ENCODE measurements at places on chromosomes 1 and 21. TPM values are rescaled to one million over a fixed set of nuclear protein-coding genes. Genes with fewer than 3 reads are reported as not detected.

GRCh38 chr1:222382171-222382570 lies 165.7 kb downstream of the HHIPL2 start:
- no peak for DNase-seq

MYOG gene
- not detected for total RNA-seq

DNA sequence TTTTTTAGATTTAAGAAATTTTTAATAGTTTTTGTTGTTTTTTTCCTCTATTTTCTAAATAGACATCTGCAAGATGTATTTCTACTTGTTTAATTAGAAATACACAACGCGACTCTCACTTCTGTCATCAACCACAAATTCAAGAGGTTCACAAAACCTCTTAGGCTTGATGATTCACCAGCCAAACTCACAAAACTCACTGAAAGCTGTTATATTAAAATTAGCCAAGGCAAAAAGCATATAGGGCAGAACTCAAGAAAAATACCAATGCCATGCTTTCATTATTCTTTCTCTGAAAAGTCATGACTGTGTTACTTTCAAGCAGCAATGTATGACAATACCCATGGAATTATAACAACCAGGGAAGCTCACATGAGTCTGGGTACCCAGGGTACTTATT lies 487.0 kb upstream of the RGS18 start:
- DNase-seq: no peak

- DNase-seq: peak; percentile 79
Observed at GRCh38 chr1:6259491-6260362, 1.2 kb downstream of the GPR153 start.

DNA sequence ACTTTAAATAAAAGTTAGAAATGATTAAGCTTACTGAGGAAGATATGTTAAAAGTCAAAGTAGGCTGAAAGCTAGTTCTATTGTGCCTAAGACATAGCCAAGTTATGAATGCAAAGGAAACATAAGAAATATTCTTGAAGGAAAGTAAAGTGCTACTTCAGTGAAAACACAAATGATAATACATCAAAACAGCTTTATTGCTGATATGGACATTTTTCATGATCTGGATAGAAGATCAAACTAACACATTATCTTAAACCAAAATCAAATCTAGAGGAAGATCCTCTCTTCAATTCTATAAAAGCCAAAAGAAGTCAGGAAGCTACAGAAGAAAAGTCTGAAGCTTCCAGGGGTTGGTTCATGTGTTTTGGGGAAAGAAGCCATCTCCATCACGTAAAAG lies 545.9 kb downstream of the COL11A1 start:
- no peak for DNase-seq

CFHR5 gene
- total RNA-seq: not detected

SPATA45 gene
- not detected for total RNA-seq
